Activated CD8-positive, alpha-beta memory T cell treated with anti-CD3 and anti-CD28 coated beads, Interleukin-2, amount 10 ng/mL, durations not matched to agents 7 days and 5 days (primary cell): ENCODE measurements at places on chromosomes 13 and 19. TPM values are rescaled to one million over a fixed set of nuclear protein-coding genes. Genes with fewer than 3 reads are reported as not detected.

The CABP5 gene
- not detected for total RNA-seq

The RDH8 gene
- total RNA-seq, result not detected

GRCh38 chr13:25630329-25630900 lies 258.6 kb downstream of the ATP8A2 start:
- DNase-seq, result no peak

The SCN1B gene
- 0.26 TPM for total RNA-seq

The SHISA2 gene
- not detected for total RNA-seq

GRCh38 chr19:12485571-12485970 lies 955 bp upstream of the ZNF709 start:
- DNase-seq, result no peak
